H54 (cell line): ENCODE measurements at places on chromosomes 1 and 21.

- no peak for DNase-seq
Measured at GRCh38 chr1:72066431-72066830, 215.9 kb downstream of the NEGR1 start.

- DNase-seq = no peak
Measured at GRCh38 chr1:90308421-90308820, 313.5 kb downstream of the ZNF326 start.

DNA sequence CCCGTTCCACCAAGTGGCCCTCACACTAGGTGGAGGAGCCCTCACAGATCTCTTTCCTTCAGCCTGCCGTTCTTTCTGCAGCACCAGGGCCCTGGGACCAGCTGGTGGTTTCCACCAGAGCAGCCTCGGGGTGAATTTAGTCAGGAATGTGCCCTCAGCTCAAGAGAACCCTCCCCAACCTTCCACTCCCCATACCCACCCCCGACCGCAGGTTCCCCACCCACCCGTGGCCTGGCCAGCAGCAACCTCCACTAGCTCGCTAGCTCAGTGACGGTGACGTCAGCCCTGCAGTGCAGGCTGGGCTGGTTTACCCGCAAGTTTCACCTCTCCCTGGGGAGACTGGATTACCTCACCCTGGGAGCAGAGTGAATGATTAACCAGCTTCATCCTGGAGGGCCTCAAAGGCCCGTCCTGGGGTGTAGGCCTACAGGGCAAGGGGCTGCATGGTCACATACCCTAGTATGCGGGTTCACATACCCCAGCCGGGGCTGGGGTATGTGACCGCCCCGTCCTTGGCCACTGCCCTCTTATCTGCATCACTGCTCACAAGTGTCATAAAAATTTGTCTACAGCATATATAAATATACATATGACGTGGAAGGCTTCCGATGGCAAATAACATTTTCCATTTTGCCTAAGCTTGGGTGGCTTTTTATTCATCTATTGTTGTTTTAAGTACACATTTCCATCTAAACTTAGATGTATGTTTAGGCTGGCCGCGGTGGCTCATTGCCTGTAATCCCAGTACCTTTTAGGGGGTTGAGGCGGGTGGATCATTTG, 24.5 kb downstream of the ELF3 start:
- peak; percentile 88 for DNase-seq

GRCh38 chr1:202540014-202540413, 170.2 kb downstream of the SYT2 start:
- no peak for DNase-seq

- no peak for DNase-seq
Measured at GRCh38 chr1:109790735-109791494, 27.2 kb upstream of the EPS8L3 start.

DNA sequence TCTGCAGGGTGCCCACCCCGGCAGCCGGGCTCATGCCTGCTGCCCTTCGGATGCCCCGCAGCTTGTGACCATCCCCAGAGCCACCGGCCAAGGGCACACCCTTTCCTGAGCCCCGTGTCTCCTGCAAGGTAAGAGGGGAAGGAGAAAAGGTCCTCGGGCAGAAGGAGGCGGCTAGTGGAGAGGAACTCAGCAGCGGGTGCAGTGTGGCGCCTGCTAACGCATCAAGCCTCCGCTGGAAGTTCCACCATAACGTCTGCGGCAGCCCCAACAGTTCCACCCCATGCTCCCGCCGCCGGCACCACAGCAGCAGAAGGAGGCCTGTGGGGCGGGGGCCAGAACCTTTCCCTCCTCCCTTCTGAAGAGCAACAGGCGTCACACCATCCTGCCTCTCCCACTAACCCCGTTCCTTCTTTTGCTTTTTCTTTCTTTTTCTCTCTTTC, 990 bp downstream of the VWA5B1 start:
- DNase-seq = no peak

GRCh38 chr1:213519098-213519497, 468.1 kb downstream of the RPS6KC1 start:
- no peak for DNase-seq

GRCh38 chr1:89887270-89887669, 66.4 kb downstream of the LRRC8D start:
- DNase-seq = no peak

DNA sequence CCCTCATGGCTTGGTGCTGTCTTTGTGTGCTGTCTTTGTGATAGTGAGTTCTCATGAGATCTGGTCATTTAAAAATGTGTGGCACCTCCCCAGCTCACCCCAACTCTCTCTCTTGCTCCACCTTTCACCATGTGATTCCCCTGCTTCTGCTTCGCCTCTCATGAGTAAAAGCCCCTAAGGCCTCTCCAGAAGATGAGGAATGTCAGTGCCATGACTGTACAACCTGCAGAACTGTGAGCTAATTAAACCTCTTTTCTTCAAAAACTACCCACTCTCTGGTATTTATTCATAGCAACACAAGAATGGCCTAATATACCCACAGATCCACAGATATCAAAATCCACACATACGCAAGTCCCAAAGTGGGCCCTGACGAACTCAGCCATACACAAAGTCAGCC, 88.9 kb upstream of the PPP2R5A start:
- DNase-seq = no peak

DNA sequence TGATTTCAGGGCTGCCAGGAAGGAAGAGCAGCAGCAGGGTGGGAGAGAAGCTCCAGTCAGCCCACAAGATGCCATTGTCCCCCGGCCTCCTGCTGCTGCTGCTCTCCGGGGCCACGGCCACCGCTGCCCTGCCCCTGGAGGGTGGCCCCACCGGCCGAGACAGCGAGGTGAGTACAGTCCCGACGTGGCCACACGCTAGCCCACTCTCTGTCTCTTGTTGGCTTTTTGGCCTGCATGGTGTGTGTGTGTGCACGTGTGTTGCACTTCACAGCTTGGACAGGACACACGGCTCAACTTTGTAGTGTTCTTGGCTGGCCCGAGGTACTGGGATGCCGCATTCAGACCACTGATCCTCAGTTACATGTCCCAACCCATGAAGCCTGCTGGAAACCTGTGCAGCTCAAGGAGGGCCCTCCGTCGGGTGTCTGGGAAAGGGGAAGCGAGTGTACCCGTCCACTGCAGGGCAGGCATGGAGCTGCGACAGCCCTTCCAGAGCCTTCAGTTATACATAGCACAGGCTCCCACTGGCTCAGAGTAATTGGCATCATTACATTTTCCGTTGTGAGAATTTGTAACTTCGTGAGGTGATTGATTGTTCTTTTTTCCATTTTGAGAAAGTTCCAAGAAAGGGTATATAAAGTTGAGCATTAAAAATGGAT, 454 bp downstream of the CORT start:
- no peak for DNase-seq

DNA sequence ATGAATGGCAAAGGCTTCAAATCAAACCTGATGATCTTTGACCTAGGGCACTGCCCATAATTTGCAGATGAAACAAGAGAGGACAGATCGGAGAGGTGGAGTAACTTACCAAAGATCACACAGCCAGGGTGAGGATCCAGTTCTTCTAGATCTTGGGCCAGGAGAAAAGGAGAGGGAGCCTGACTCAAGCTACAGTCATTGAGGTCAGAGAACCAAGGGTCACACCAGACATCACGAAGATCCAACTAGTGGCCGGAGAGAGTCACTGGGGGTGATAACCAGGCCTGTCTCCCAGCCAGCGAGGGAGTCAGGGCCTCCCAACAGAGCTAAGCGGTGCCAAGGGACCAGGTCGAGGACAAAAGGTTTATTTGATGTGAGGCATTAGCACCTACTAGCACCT, 115.0 kb downstream of the RIPK4 start:
- DNase-seq = no peak

DNA sequence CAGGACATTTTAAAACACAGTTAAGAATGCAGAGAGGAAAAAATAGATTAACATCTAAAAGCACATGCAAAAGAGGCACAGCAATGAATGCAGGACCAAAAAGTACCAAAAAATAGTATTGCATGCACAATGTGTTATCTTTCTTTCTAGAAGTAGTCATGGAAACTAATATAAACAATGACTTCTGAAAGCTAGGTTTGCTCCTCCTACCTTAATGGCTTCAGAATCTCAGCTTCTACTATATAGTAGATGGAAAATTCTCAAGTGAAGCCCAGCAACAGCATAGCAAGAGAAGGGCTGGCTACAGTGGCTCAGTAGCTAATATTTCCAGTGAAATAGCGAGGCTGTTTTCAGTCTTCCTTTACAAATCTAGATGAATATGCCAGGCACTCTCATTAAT, 125.1 kb downstream of the CRB1 start:
- no peak for DNase-seq

GRCh38 chr21:30081506-30081905, 85.1 kb downstream of the CLDN17 start:
- DNase-seq = no peak

DNA sequence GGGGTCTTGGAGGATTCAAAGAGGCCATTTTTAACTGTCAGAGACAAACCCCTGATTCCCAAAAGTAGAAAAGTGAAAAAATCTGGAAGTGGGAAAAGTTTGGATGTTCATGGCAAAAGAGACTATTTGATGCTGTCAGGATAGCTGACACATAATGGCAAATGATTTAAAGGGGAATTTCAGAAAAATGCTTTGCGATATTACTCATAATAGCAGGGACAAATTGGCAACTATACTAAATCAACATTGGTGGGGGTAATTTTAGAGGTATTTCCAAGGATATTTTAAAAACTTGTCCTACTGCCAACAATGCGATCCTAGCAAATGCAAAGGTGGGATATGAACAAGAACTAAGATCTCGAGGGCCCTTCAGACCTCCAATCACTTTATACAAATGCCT, 5.3 kb upstream of the GSTM4 start:
- no peak for DNase-seq

- DNase-seq = no peak
Measured at GRCh38 chr21:38041493-38041892, 125.2 kb upstream of the KCNJ6 start.

GRCh38 chr1:236228411-236228810, 53.3 kb downstream of the ERO1B start:
- no peak for DNase-seq

DNA sequence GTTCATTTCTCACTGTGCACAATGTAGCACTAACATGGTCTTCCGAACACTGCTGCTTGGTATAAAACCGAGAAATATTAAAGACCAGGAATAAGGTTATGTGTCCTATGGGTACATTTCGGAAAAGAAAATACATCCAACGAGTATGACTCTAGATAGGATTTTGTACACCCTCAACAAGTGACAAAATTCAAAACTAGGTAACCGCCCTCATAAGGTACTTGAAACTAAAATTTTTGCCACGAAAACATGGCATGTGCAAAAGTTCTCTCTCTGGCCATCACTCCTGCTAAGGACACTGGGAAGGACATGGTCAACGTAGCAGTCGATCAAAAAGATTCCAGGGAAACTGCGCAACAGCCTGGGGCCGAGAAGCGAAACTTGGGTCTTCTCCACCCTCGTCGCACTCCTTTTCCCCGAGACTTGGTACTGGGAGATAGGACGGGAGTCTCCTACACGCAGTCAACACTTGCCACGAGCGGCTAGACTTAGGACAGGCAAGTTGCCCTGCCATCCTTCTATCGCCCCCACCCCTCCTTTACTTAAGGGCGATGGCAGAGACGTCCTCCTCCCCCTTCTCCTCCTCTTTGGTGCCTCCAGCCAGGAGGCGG, 338 bp upstream of the TOR1AIP1 start:
- no peak for DNase-seq

GRCh38 chr1:89288051-89288340, 15.3 kb upstream of the GBP5 start:
- DNase-seq = no peak

- no peak for DNase-seq
Measured at GRCh38 chr1:175390081-175390481, 197.5 kb upstream of the KIAA0040 start.

GRCh38 chr1:44999232-44999631, 11.9 kb downstream of the HECTD3 start:
- DNase-seq = no peak

DNA sequence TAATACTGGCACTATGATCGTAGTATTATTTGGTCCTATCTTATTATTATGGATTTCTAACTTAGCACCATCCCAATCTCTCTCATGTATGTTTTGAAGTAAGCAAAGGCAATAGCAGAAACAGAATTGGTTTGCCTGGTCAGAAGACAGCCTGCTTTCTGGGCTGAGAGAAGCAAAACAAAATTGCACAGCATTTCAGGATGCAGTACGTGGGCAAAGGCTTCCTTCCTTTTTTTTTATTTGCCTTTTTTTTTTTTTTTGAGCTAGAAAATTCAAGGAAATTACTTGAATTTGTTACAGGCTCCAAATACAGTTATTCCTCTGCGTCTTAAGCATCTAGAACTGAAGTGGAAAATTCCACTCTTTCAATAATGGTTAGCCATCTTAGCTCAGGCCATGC, 8.8 kb downstream of the CDA start:
- DNase-seq = no peak

DNA sequence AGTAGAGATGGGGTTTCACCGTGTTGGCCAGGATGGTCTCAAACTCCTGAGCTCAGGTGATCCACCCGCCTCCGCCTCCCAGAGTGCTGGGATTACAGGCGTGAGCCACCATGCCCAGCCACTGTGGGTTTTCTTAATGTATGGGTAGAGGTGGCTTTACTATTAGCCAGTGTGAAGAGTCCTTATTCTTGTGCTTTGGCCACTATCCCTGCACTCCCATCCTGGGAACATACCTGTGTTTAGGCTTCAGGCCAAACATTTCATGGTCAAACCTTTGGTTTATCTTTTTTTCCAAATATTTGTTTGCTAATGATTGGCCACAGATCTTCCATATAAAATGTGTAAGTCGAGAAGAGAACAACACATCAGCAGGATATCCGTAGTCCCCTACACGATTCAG, 16.5 kb downstream of the FMO5 start:
- no peak for DNase-seq

- DNase-seq = peak; percentile 49
Measured at GRCh38 chr1:159141584-159142390, 29.6 kb upstream of the CADM3 start.

- DNase-seq = peak; percentile 68
Measured at GRCh38 chr1:53326598-53327181, 1.2 kb downstream of the LRP8 start.

DNA sequence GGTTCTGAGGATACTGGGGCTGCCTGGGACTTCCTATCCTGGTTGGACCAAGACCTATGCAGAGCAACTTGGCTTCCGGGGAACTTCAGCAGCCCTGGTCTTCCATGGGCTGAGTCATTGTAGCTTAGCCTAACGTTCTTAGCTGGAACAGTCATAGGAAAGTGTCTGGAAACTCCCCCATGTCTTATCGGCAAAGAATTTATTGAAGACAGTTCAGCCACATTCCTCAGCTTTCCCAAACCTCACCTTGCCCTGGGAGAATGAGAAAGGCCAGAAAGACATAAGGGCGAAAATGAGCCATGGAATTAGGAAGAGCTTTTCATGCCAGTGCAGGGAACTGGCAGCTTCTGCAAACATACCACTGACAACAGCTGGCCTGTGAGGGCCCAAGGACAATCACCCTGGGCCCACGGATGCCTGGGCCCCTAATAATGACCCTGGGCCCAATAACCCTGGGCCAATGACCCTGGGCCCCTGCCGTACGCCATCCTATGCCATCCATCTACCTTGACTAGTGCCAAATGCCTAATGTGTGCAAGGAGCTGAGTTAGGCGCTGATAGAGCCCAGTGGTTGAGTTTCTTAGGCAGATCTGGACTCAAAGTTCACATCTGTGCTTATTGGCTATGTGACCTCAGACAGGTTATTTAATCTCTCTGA, 114.4 kb upstream of the GADD45A start:
- DNase-seq = peak; percentile 78
